Femur (tissue), 1 donor: ENCODE measurements at places on chromosomes 2 and 18.

GRCh38 chr2:241901018-241901380, 31.5 kb downstream of the RTP5 start:
- DNase-seq = no peak

- DNase-seq = no peak
Observed at GRCh38 chr18:28735731-28736130, 558.8 kb upstream of the CDH2 start.

GRCh38 chr2:45715601-45716379, 64.3 kb downstream of the PRKCE start:
- DNase-seq = no peak

DNA sequence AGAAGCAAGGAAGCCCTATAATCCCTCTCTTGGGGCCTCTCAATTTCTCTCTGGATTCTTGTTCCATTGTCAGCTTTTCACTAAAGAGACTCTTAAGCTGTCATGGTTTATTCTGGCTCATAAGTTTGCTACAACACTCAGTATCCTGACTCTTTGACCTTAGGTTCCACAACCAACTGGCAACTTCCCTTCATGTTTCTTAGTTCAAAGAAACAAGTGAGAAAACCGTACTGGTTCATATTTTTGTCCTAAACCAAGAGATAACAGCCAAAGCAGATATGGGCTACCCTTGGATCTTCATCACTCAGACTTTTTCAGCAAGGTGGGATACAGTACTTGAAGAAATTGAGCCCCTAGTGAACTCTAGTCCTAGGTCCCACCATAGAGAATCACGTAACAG, 109.9 kb upstream of the CRIM1 start:
- no peak for DNase-seq

DNA sequence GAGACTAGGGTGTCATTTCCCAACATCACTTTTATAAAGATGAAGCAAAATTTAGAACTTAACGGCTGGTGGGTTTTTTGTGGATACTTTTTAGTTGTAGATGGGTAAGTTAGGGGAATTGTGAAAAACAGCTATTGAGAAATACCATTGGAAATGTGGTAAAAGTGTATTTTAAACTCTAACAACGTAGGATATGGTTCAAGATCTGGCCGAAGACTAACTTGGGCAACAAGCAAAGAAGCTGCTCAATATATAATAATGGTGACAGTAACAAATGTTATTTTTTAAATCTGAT, 1.6 kb downstream of the DNAH7 start:
- no peak for DNase-seq

DNA sequence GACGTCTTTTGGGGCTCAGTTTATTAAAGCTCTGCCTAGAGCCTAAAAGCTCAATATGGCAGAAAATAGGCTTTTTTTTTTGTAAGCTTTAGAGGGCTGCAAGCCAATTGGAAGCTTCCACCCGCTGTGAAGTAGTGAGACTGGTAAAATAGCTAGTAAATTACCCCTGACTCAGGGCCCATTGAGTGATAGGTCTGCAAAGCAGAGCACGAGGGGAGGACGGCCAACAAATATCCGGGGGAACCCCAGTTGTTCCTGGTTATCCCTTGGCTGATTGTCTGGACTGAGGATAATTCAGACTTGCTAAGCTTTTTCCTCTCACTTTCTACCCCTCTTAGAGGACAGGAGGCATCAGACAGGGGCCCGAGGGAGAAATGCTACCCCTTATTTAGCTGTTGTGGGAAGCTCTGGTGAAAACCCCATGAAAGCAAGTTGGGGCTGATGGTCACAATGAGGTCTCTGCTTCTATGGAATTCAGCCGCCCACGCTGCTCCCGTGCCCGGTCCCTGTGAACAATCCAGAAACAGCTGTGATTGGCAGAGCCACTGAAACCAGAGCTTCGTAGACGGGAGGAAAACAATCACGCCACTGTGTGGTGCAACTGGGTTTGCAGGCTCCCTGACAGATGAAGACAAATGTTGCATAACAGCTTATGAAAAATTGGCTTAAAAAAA, 141.9 kb upstream of the LGALSL start:
- peak; percentile 92 for DNase-seq

GRCh38 chr2:218063486-218063885, 5.6 kb upstream of the RUFY4 start:
- no peak for DNase-seq
